ENCODE measurements at places on chromosomes 13 and 19.

- DNase-seq: no peak
These were observed 13.2 kb downstream of the CLEC4G start for GRCh38 chr19:7718668-7719067.

GRCh38 chr13:21826214-21827015, 155.5 kb downstream of the FGF9 start:
- DNase-seq: no peak

- DNase-seq: no peak
These were observed 227.8 kb upstream of the MAB21L1 start for GRCh38 chr13:35704331-35704730.

DNA sequence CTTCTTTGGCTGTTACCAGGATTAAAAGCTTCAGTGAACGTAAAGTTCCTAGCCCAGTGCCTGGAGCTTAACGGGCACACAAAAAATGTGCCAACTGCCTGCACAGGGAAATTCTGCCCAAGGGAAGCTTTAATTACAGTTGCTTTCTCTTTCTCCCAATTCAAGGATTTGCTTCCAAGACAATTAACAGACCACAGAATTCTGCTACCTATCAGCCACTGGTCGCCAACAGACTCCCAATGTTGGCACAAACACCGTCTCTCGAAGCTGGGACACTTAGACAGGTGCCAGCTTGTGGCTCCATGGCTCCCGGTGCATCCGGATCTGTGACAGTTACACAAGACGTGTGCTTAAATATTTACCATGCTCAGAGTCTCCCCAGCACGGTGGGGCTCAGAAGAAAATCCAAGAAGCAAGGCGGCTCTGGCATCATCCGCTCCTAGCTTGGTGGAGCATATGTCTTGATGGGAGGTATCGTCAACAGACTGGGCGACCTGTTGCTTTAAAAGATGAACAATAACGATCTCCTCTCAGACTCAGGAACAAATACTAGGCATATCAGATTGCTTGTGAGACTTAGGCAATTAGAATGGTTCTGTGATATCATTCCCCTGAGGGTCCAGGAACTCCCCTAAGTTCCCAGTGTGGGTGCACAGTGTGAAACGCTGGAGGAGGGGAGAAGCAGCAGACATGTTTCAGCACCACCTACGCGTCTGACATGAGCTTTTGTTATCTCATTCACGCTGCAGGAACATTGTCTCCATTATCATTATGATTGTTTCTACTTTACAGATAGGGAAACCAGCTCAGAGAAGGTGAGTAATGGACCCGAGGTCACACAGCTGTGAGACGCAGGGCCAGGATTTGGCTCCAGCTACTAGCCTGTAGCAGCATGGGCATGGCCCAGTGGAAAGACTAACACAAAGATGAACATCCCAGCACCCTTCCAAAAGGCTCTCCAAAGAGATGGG, 61.6 kb downstream of the ALOX5AP start:
- DNase-seq: no peak

- no peak for DNase-seq
These were observed 5.2 kb upstream of the SRRM5 start for GRCh38 chr19:43606569-43607229.

GRCh38 chr19:16371540-16371986, 46.9 kb downstream of the KLF2 start:
- no peak for DNase-seq

- DNase-seq: peak; percentile 88
These were observed 3.0 kb downstream of the PEG3 start for GRCh38 chr19:56837492-56838023.

DNA sequence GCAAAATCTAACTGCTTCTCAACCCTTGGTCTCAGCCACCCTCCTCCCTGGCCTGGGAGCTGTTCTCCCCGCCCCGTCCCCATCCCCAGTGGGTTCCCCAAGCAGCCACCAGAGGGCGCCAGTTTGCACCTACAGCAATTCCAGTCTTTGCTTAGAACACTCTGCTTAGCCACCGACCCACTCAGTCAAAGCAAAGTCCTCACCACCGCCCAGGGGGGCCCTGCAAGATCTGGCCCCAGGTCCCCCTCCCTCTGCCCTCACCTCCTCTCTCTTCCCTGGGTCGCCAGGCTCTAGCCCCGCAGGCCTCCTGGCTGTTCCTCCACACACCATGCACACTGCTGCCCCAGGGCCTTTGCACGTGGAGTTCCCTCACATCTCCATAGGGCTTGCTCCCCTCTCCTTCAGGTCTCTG, 12.4 kb downstream of the TMEM143 start:
- DNase-seq: peak; percentile 62

- no peak for DNase-seq
These were observed 28.7 kb downstream of the LAMP1 start for GRCh38 chr13:113325779-113326178.

GRCh38 chr13:105116966-105117365, 1418.5 kb downstream of the EFNB2 start:
- no peak for DNase-seq

All from left hindlimb (tissue), 1 donor.